Right ventricle myocardium superior (tissue), 1 donor: ENCODE measurements at places on chromosomes 6 and 20.

- no peak for DNase-seq
These were observed 97.4 kb downstream of the THBS2 start for GRCh38 chr6:169156108-169156792.

GRCh38 chr6:16174416-16175078, 45.7 kb downstream of the MYLIP start:
- no peak for DNase-seq

DNA sequence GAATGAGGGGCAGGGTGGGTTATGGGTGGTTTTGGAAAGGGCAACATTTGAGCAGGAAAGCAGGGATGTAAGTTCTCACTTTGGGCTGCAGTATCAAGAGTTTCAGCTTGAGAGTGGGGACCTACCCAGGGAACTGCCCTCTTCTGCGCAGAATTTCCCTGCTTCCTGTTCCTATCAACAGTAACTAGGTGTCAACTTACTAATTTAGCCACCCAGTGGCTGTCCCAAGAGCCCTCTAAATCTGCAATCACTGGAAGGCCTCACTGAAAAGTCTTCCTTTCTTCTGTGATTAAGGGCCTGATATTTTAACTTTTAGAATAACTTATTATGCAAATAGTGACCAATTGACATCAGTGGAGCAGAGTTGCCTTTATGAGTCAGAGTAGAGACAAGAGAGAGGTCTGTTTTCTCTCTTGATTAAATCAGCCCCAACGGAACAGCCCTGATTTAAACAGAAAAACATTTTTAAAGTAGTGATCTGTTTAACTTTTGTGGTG, 118.2 kb upstream of the RIPOR2 start:
- no peak for DNase-seq

GRCh38 chr20:9081423-9081966, 12.6 kb downstream of the PLCB4 start:
- no peak for DNase-seq

GRCh38 chr20:2822073-2822472, 5.9 kb downstream of the TMEM239 start:
- DNase-seq: no peak

GRCh38 chr6:1255636-1256365, 56.1 kb upstream of the FOXQ1 start:
- no peak for DNase-seq

- no peak for DNase-seq
These were observed 232.7 kb downstream of the HIVEP2 start for GRCh38 chr6:142712231-142712630.

DNA sequence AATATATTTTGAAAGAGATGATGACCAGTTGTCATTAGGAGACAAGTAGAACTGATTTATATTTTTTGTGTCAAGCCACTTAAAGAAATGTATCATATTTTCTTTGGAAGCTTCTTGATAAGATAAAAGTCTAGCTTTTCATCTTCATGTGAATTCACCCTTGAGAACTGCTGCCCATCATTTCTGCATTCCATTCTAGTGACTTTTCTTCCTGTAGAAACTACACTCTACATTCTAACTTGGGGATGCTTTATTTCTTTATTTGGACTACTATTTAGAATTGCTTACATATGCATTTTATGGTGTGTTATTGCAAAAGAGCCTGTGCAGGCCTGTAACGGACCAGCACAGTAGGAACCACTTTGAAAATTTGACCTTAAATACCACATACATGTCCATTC, 335.0 kb upstream of the KCNQ5 start:
- no peak for DNase-seq

DNA sequence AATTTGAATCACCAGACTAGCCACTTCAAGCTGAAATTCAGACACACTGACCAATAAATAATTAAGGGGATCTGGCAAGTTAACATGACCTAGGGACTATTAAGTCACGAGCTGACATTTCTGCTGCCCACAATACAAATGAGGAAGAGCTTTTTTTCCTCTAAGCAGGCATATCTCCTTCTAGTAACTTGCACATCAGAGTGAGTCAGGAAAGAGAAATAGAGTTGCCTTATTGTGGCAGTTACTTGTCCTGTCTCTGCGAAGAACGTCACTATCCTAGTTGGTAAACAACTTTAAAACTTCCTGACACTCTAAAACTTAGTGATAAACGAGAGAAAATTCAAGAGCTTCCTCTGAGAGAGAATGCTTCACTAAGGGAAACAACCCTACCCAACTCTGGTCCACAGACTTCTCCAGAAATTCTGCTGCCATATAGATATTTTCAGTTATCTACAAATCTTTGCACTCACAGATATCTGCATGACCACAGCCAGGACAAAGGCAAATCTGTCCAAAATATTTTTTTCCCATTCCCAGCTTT, 4.2 kb downstream of the PLA2G7 start:
- DNase-seq: no peak

- DNase-seq: no peak
These were observed 156.8 kb upstream of the MLN start for GRCh38 chr6:33960345-33961313.

DNA sequence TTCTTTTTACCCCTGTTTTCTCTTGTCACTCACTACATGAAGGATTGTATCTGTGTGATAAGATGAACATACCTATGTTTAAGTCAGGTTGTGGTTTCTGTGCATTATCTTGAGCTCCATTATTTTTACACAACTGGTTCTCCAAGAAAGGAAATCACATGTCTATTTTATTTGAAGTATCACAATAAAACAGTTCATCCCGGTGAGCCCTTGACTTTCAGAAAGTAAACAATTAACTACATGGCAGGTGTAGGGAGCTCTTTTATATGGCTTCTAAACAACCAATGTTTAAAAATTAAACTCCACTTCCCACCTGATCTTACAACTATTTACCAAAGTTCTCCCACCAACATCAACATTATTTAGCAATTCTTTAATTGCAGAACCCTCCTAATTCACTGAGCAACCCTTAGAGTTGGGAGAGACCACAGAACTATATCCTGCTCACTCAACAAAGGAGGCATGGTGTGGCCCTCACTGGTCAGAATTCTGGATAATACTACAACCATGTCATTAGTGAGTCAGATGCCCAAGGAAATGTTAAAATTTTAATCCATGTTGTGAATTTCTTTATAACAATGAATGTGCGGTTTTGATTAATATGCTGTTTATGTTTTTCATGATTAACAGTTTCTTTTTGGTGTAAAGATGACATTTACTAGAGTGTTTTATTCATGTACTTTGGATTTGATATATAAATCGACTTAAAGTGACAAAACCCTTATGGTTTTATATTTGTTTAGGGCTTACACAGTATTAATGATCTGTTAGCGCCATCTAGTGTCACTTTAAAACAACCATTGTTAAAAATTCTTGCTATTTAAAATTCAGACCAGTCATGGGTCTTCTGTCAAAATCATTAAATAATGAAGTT, 50.0 kb upstream of the SCGN start:
- no peak for DNase-seq

- DNase-seq: peak; percentile 60
These were observed 23.7 kb downstream of the ZNF311 start for GRCh38 chr6:28981431-28981832.

GRCh38 chr6:139386404-139386803, 12.0 kb upstream of the CITED2 start:
- DNase-seq: no peak

- no peak for DNase-seq
These were observed 215.3 kb upstream of the HS3ST5 start for GRCh38 chr6:114558153-114558552.

- no peak for DNase-seq
These were observed 35.2 kb upstream of the YWHAB start for GRCh38 chr20:44850272-44850671.

DNA sequence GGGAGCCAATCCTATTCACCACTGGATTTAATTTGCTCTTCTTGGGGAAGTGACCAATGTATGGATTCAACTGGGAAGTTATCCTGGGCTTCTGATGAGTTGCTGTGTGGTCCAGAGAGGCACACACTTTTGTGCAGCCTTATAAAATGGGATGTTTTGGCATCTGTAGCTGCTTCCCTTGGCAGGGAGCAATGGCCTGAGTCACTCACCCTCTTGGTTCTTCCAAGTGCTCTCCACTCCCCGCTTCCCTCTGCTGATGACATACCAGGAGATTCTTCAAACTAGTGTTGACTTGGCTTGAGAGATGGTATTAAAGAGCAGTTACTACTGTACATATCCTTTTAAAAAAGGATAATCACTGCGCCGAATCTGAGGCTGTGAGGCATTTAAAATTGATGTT, 105.8 kb downstream of the JARID2 start:
- DNase-seq: peak; percentile 49

GRCh38 chr6:129475477-129476247, 234.3 kb downstream of the ARHGAP18 start:
- DNase-seq: no peak

DNA sequence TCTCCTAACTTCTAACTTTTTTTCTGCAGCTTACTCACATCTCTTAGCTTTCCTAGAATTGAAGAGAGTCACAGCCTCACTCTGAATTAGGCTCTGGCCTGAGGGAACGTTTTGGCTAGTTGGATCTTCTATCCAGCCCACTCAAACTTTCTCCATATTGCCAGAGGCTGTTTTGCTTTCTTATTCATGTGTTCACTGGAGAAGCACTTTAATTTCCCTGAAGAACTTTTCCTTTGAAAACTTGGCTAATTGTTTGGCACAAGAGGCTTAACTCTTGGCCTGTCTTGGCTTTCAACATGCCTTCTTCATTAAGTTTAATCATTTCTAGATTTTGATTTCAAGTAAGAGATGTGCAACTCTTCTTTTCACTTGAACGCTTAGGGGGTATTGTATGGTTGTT, 138.2 kb upstream of the PLCB4 start:
- DNase-seq: no peak

GRCh38 chr20:7859356-7859802, 80.9 kb downstream of the HAO1 start:
- no peak for DNase-seq

- no peak for DNase-seq
These were observed 929.5 kb downstream of the KIF16B start for GRCh38 chr20:15643713-15644112.

GRCh38 chr20:45294003-45294368, 12.7 kb upstream of the RBPJL start:
- no peak for DNase-seq

GRCh38 chr20:986733-987355, 15.3 kb downstream of the RSPO4 start:
- DNase-seq: no peak

DNA sequence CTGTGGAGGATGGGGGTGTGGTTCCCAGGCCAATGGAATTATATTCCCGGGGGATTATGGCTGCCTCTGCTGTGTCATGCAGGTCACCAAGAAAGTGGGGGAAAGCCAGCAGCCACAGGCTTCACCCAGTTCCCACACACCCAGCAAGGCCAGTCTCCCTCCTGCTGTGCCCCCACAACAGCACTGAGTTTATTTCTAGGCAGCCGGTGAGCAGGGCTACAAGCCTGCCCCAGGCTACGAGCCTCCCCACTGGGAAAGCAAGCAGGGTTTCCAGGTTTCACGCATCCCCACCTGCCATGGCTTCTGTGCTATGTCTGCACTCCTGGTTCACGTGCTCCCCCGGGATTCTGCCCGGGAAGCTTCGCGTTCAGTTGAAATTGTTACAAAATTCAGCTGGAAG, 72.6 kb downstream of the ERMARD start:
- no peak for DNase-seq

- DNase-seq: no peak
These were observed 975 bp downstream of the BMP7 start for GRCh38 chr20:57265336-57265996.

- no peak for DNase-seq
These were observed 8.7 kb downstream of the PLAGL1 start for GRCh38 chr6:143999406-143999805.

DNA sequence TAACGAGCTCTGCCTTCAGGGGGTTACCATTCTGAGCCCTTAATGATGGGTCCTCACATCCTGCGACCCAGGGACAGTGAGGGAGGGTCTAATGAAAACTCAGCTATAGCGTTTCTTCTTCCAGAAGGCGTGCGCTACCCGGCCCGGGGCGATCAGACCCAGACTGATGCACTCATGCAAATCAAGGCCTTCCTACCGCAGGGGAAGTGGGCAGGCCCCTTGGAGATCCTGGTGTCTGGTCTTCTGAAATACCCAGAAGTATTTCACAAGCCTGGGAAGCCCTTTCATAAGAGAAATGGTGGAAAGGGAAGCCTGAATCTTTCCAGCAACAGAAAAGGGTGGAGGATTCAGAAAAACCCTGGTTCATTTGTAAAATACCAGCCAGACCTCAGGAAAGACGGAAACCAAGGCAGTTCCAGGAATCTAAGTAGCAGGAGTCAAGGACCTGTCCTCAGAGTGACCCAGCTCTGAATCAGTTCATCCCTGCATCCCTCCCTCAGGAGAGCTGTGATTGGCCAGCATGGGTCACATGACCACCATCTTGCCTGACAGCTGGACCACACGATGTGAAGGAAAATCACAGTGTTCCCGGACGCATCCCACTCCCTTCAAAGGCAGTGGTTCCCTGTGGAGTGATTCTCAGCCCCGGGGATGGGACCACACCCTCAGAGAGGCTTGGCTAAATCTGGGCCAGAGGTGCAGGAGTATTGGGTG, 12.7 kb downstream of the BFSP1 start:
- peak; percentile 45 for DNase-seq

DNA sequence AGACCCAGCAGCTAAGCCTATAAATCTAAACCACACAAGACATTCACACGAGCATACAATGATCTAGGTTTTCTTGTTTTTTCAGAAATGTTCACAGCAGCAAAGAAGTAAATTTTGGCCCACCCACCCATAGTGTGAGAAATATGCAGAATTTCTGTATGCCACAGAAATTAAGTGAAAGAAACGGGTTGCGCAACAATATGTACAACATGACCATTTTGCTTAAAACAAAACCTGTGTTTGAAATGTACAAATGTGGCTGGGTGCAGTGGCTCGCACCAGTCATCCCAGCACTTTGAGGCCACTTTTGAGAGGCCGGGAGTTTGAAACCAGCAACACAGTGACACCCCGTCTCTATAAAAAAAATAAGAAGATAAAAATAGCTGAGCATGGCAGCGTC, 9.4 kb downstream of the SALL4 start:
- no peak for DNase-seq

- no peak for DNase-seq
These were observed 110.5 kb upstream of the CDYL start for GRCh38 chr6:4665489-4666417.

DNA sequence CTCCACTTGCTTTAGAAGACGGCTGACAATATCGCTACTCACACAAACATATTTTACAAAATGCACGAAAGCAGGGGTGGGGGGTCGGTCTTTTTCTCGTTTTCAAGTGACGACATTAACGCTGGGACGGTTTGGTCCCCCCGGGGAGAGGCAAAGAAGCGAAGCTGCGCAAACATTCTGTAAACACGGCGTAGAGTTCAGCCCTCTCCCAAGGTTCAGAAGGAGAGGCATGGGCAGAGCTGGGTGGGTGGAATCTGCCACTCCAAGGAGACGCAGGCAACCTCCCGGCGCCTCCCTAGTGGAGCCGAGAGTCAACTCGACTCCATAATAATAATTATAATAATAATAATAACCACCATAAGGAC, 2.4 kb downstream of the NKX2-2 start:
- DNase-seq: no peak

GRCh38 chr6:120228297-120228696, 878.7 kb upstream of the MAN1A1 start:
- DNase-seq: no peak

- DNase-seq: no peak
These were observed 128.1 kb downstream of the CEBPB start for GRCh38 chr20:50318710-50319109.
